Nephron progenitor cell (in vitro differentiated cells): ENCODE measurements at places on chromosomes 13 and 19.

DNA sequence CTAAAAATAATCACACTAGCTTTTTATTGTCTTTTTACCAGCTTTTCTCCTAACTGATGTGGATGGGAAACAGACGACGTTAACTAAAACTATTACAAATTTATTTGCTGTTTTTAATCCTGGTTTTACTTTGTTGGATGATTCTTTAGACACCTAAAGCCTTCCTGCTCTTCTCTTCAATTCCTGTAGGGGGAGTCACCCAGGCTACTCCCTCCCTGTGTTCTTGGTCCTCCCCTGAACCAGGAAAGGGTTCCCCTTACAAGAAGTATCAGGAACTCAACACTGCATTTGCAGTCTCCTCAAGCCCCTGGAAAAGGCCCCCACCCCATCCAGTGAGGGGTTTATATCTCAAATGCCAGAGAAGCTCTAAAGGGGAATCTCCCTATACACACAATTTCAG, 206.1 kb downstream of the SUCLA2 start:
- no peak overlapping the region for H3K27ac ChIP-seq
- no peak overlapping the region for H3K4me3 ChIP-seq
- H3K4me1 ChIP-seq = no peaks in the 10 kb centered on the region

GRCh38 chr13:46655377-46656180, 102.6 kb downstream of the LRCH1 start:
- H3K36me3 ChIP-seq = peaks cover 36% of the 10 kb centered on the region
- H3K4me3 ChIP-seq = no peak overlapping the region
- no peaks in the 10 kb centered on the region for H3K27me3 ChIP-seq

- peaks cover 26% of the 10 kb centered on the region for H3K4me1 ChIP-seq
- peak; percentile 91 for DNase-seq
- H3K27ac ChIP-seq = no peak overlapping the region
These were observed 2.4 kb downstream of the GDF15 start for GRCh38 chr19:18388100-18388959.

DNA sequence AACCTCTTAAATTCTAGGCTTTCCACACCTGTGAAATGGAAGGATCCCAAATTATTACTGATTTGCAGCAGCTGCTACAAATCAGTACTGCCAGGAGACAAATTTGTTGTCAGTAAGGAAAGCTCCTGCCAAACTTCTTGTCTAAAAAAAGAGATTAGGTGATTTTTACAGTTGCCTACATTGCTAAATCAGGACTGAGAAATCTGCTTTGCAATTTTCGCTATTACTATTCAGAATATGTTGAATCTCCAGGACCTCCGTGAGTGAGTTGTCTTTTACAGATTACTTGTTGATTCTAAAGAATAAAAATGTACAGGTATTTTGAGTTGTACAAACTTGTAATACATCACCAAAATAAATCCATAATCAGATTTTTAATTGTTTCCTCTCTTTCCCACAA, 1815.9 kb downstream of the PCDH9 start:
- H3K27ac ChIP-seq = no peak overlapping the region
- no peak overlapping the region for H3K4me3 ChIP-seq
- DNase-seq = no peak
- peaks cover 4% of the 10 kb centered on the region for H3K4me1 ChIP-seq

- no peaks in the 10 kb centered on the region for H3K27me3 ChIP-seq
- H3K27ac ChIP-seq = no peak overlapping the region
- no peaks in the 10 kb centered on the region for H3K36me3 ChIP-seq
- no peak overlapping the region for H3K4me3 ChIP-seq
These were observed 446.4 kb downstream of the GPC6 start for GRCh38 chr13:93672996-93673395.

DNA sequence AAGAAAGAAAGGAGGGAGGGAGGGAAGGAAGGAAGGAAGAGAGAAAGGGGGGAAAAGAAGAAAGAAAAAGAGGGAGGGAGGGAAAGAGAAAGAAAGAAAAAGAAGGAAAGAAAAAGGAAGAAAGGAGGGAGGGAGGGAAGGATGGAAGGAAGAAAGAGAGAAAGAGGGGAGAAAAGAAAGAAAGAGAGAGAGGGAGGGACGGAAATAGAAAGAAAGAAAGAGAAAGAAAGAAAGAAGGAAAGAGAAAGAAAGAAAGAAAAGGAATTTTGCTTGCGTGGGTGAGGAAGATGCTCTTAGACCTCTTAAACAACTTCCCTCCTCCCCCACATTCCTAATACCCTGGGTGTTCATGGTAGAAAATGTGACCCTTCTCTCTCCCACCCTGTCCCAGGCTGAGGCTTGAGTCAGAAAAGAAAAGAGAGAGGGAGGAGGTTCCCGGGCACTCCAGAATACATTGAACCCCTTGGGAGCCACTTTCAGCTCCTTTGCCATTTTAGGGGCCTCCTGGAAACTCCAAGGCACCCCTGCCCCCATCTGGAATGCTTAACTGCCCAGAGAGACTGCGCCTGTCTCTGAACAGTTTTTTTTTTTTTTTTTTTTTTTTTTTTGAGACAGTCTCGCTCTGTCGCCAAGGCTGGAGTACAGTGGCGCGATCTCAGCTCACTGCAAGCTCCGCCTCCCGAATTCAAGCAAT, 9.2 kb upstream of the KANK3 start:
- DNase-seq = no peak
- peaks cover 4% of the 10 kb centered on the region for H3K36me3 ChIP-seq
- peaks cover 39% of the 10 kb centered on the region for H3K4me1 ChIP-seq
- H3K27me3 ChIP-seq = peaks cover 34% of the 10 kb centered on the region

GRCh38 chr13:93867481-93867880, 612.0 kb downstream of the DCT start:
- no peaks in the 10 kb centered on the region for H3K36me3 ChIP-seq
- no peaks in the 10 kb centered on the region for H3K27me3 ChIP-seq
- no peak overlapping the region for H3K27ac ChIP-seq
- no peak overlapping the region for H3K4me3 ChIP-seq

DNA sequence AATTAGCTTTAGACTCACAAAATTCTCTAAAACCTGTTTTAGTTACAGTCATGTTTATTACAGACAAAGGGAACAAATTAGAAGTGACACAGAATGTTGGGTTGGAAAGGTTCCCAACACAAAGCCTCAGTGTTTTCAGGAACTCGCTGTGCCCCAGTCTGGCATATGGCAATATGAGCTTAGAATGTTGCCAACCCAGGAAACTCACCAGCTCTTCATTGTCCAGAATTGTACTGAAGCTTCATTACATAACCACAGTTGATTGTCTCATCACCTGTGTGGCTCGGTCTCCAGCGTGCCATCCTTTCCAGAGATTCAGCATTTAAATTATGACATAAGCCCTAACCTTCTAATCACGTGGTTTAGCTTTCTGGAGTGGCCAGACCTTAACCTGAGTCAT, 19.1 kb downstream of the ZNF264 start:
- no peak overlapping the region for H3K27ac ChIP-seq
- H3K27me3 ChIP-seq = no peaks in the 10 kb centered on the region
- no peak overlapping the region for H3K4me3 ChIP-seq
- peaks cover 75% of the 10 kb centered on the region for H3K36me3 ChIP-seq
- no peaks in the 10 kb centered on the region for H3K4me1 ChIP-seq

GRCh38 chr13:29940715-29941114, 90.3 kb upstream of the UBL3 start:
- DNase-seq = no peak
- no peak overlapping the region for H3K4me3 ChIP-seq
- peaks cover 20% of the 10 kb centered on the region for H3K4me1 ChIP-seq

GRCh38 chr19:33621811-33622504, at the start of gene CHST8:
TSS of gene CHST8 (plus strand) at chr19:33621953. CDS start at chr19:33689262, 67,309 bp downstream.
- no peak within 1 kb of the TSS for H3K27ac ChIP-seq
- DNase-seq = peak; percentile 84
- peak within 1 kb of the TSS; percentile 71 for H3K4me3 ChIP-seq

- peaks cover 23% of the 10 kb centered on the region for H3K4me1 ChIP-seq
- H3K36me3 ChIP-seq = peaks cover 5% of the 10 kb centered on the region
- peaks cover 24% of the 10 kb centered on the region for H3K27me3 ChIP-seq
- DNase-seq = peak; percentile 84
These were observed 421 bp downstream of the DGKH start for GRCh38 chr13:42048684-42049453.

- H3K27me3 ChIP-seq = peaks cover 42% of the 10 kb centered on the region
- no peak overlapping the region for H3K27ac ChIP-seq
- H3K4me3 ChIP-seq = no peak overlapping the region
- H3K4me1 ChIP-seq = peaks cover 30% of the 10 kb centered on the region
- no peak for DNase-seq
These were observed 72.6 kb upstream of the TSHZ3 start for GRCh38 chr19:31421856-31422255.

- H3K4me1 ChIP-seq = peaks cover 50% of the 10 kb centered on the region
- no peak overlapping the region for H3K27ac ChIP-seq
- DNase-seq = no peak
- peaks cover 19% of the 10 kb centered on the region for H3K27me3 ChIP-seq
- no peak overlapping the region for H3K4me3 ChIP-seq
These were observed 5.2 kb downstream of the SPACA6 start for GRCh38 chr19:51698296-51698695.
